M059J (cell line): ENCODE measurements at places on chromosomes 5 and 9. TPM values are rescaled to one million over a fixed set of nuclear protein-coding genes. Genes with fewer than 3 reads are reported as not detected.

DNA sequence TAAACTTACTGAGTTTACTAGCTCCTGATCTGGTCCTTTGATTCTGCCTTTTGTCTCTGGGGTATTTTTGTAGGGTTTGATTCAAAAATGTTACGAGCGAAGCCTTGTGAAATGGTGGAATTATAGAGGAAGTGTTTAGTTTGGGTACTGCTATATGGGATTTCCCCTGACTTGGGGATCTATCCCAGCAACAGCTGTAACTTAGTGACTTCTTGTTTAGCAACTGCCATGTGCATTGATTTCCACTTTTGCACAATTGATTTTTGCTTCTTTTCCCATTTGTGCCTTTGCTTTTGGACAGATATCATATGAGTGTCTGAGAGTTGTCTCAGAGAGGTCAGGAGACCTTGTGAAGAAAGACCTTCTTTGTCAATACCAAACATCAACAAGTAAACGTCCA lies 248.5 kb upstream of the DAP start:
- no peak for DNase-seq

- no peak for DNase-seq
Measured at GRCh38 chr5:3234566-3234965, 361.1 kb upstream of the IRX1 start.

DNA sequence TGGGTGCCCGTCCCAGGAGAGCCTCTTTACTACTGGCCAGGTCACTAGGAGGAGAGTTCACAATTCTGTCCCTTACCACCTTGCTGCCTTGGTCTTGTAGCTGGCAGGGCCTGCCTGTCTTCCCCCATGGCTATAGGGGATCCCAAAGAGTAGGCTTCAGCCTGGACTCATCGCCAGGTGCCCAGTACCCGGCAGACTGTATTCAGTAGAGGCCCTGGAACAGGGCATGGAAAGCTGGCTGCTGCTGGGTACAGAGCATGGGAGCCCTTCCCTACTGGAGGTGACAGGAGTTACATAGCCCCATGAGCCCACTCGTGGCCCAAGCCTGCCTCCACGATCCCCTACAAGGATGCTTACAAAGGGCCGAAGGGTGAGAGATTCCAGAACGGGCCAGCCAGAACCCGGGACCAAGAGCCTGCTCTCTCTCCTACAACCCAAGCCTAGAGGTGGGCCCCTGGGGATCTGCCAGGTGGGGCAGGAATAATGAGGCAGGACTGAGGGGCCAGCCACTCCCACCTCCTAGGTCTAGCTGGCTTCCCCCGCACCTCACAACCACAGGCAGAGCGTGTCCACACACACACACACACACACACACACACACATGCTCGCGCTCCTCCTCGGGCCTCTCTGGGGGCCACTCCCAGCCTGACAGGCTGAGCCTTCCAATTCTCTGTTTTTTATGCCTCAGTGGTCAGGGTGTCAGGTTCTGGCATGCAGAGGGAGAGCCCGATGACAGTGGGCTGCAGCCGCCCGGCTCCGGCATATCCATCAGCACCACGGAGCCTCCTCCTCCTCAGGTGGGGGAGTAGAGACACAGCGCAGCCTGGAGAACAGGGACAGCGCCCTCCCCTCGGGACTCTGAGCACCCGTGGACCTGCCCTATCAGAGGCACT lies 186.0 kb downstream of the PAX5 start:
- DNase-seq: no peak

DNA sequence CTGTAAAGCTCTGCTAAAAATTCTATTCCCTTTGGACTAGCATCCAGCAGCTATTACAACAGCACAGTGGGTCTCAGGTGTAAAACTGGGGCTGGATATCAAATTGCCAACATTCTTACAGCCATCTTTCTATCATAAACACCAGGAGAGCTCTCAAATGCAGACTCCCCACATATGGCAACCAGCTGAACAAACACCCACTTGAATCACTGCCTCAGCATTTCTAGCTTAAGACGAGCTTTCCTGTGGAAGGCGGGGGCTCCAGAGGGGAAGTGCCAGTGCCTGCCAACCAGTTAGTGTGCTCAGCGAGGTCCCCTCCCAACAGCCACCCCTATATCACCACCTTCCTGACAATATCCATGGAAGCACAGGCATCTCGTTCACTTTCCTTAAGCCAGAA lies 62.2 kb downstream of the IPPK start:
- DNase-seq: no peak

DNA sequence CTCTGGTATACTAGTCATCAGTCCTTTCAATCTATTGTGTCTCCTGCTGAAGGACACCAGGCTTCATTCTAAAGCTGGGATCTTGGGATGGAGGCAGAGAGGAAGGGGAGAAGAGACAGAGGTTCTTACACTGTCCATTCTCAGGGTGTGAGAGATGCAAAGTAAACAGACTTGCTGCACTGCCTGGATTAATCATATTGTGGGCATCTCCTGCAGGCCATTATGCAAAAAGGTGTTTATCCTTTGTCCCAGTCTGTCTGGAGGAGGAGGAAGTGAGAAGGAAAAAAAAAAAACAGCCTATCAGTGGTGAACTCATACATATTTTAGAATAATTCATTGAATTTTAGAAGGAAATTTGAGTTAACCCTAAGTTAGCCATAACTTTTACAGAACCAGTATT lies 92.9 kb upstream of the TNPO1 start:
- peak; percentile 27 for DNase-seq

GRCh38 chr9:38253200-38253599 lies 139.3 kb upstream of the ALDH1B1 start:
- no peak for DNase-seq

- DNase-seq: peak; percentile 24
Measured at GRCh38 chr9:129898185-129898584, 62.9 kb downstream of the USP20 start.

The HACD4 gene
- total RNA-seq: 4.1 TPM in 2 replicates

The CRHBP gene
- not detected in 2 replicates for total RNA-seq

The PCDH1 gene
- 4.9 and 5.4 TPM in 2 replicates for total RNA-seq

The PRUNE2 gene
- total RNA-seq: 4.8 and 7.2 TPM in 2 replicates

The SHC3 gene
- total RNA-seq: 1.2 and 3.2 TPM in 2 replicates
